ENCODE measurements at places on chromosomes 13 and 19.
A peak's percentile ranks its signal among the peaks of the same experiment; 100 is the strongest.

GRCh38 chr19:343941-344624 lies 513 bp downstream of the MIER2 start:
- DNase-seq: no peak

- no peak for DNase-seq
These were observed 189.8 kb downstream of the DCLK1 start for GRCh38 chr13:35941374-35941773.

DNA sequence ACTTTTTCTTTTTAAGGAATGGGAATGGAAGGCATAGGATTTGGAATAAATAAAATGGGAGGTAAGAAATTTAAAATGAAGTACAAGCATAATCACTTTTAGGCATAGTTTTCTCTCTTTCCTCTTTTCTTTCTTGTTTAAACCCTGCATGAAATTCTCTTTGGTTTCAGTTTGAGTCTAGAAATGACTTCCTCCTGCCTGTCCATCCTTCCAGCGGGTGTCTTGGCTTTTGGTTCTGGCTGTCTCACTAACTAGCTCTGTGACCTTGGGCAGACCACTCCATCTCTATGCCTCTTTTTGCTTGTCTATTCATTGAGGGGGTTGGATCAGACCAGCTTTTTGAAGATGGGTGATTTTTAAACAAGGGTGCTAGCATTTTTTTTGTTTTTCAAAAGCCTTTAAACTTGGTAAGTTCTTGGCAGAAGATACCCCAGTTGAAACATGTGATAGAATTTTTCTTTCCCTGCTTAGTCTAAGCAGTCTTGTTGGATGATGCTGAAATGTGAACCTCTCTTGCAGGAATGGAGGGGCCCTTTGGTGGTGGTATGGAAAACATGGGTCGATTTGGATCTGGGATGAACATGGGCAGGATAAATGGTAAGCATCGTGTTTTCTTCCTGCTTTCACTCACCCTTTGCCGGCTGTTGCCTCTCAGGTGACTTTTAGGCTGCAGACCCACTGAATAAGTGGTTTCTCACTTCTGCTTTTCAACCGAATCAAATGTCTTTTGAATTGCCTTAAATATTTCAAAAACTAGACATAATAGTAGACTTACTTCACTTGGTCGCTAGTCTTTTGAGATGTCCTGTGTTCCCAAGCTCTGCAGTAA lies 28.6 kb downstream of the PRAM1 start:
- peak; percentile 73 for DNase-seq

GRCh38 chr19:13691569-13692435 lies 72.5 kb upstream of the MRI1 start:
- no peak for DNase-seq

- no peak for DNase-seq
These were observed 23.5 kb upstream of the QTRT1 start for GRCh38 chr19:10677751-10678150.

DNA sequence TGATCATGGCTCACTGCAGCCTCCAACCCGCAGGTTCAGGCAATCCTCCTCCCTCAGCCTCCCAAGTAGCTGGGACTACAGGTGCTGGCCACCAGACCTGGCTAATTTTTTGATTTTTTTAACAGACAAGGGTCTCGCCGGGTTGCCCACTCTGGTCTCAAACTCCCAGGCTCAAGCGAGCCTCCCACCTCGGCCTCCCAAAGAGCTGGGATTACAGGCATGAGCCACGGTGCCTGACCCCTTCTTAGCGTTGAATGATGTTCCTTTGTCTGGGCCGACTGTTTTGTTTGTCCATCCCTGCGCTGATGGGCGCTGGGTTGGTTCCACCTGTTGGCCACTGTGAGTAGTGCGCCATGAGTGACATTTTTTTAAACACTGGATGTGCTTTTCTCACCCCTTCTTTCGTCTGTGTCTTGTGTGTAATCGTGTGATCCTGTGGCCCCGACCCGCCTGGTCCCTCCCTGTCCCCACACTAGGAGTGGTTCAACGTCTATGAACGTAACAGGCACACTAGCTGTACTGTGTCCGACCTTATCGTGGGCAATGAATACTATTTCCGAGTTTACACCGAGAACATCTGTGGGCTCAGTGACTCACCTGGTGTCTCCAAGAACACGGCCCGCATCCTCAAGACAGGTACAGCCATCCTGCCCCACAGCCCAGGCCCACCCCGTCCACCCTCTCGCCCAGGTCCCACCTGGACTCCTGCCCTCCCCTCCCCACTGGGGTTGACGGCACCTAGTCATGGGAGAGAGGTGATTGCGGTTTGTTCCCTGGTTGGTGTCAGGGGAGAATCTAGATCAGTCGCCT lies 15.0 kb upstream of the EMC10 start:
- peak; percentile 92 for DNase-seq

DNA sequence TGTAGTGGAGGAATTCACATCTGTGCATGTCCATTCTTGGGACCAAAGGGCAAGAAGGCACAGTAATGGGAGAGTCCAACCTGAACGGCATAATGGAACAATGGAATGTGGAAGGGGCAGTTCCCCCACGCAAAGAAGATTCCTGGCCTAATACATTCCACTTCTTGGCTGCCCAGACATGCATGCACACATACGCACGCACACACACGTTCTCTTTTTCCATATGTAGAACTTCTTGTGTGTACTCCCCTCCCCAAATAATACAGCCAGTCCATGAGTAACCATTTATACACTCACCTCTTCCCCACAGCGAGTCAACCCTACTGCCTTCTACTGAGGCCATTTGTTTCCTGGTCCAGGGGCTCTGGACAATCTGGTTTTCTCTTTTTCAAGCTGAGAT lies 6.0 kb upstream of the STK24 start:
- DNase-seq: no peak

DNA sequence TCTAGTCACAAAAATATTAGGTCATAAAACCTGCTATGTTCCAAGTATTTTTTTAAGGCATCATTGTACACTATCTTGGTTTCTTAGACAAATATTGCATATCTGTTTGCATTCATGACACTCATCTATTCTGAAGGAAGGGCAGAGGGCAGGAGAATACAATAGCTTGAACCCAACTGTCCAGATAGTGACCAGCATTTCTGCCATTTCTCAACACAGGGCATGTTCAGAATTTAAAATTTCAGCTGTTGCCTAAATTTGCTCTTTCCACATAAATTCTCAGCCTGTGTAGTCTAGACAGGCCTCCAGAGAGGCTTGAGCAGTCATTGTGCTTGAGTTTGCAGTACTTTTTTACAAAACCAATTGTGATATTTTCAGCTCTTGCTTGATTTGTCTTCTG lies 119.5 kb downstream of the ZAR1L start:
- no peak for DNase-seq

- no peak for DNase-seq
These were observed 423.4 kb downstream of the ITGBL1 start for GRCh38 chr13:101875717-101876393.

DNA sequence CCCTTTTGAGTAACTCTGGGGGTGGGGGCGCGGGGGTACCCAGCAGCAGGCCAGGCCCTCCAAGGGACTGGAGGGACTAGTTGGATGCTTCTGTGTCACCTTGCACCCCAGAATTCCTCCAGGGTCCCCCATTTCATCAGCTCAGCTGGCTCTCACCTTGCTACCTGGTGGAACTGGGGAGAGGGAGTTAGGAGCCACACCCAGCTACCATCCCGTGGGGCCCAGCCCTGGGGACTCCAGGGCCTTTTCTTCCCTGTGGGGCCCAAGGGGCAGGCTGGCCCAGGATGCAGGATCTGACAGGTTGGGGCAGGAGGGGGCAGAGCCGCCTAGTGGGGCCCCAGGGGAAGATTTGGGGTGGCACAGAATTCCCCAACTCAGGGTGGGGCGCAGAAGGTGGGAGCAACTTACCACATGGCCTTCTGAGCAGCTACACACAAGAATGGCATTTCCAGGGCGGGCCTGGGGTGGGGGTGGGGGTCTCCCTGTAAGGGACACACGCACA lies 32.8 kb upstream of the NANOS3 start:
- DNase-seq: no peak

- no peak for DNase-seq
These were observed 6.4 kb downstream of the AXL start for GRCh38 chr19:41225238-41226052.

DNA sequence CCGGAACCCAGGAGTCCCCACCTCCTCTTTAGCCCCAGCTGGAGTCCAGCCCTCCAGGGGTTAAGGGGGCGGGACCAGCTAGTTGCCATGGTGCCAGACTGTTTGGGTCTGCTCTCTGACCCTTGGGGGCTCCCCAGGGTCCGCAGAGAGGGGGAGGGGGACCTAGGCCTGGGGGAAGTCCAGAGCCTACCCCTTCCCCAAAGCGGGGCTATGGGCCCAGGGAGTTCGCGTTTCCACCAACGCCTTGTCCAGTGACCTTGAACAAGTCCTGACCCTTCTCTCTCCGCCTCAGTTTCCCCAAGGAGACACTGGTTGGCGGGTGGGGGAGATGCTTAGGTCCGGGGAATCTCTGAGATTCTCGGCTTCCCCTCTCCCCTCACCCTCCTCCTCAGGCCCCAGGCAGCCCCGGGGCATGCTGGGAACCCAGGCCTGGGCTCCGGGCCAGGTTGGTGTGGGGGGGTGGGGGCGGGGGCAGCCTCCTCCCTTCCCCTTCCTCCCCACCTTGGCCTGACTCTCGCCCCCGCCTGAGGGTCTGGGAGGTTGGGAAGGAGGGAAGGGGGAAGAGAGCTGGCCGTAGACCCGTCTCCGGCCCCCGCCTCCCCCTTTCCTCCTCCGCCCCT lies 2.6 kb upstream of the SPACA6 start:
- peak; percentile 88 for DNase-seq

- DNase-seq: no peak
These were observed 167.4 kb downstream of the SLITRK6 start for GRCh38 chr13:85631801-85632200.

DNA sequence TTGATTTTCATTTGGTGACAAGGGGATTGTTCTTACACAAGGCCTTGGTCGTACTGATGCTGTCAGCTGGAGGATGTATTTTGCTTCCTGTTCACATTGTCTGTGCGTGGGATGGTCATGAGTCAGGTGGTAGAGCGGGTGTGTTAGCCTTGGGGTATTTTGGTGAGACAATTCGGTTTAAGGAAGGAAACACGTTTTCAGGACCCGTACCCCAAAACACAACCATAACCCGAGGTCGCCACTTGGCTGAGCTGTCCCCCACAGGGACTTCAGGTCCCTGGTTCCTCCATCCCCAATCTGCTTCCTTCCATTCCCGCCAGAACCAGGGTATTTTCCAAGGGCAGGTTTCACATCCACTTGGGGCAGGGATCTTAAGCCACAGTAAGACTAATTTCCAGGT lies 15.0 kb downstream of the MYO9B start:
- peak; percentile 81 for DNase-seq

- DNase-seq: no peak
These were observed 160.0 kb downstream of the RBM26 start for GRCh38 chr13:79245937-79246577.

DNA sequence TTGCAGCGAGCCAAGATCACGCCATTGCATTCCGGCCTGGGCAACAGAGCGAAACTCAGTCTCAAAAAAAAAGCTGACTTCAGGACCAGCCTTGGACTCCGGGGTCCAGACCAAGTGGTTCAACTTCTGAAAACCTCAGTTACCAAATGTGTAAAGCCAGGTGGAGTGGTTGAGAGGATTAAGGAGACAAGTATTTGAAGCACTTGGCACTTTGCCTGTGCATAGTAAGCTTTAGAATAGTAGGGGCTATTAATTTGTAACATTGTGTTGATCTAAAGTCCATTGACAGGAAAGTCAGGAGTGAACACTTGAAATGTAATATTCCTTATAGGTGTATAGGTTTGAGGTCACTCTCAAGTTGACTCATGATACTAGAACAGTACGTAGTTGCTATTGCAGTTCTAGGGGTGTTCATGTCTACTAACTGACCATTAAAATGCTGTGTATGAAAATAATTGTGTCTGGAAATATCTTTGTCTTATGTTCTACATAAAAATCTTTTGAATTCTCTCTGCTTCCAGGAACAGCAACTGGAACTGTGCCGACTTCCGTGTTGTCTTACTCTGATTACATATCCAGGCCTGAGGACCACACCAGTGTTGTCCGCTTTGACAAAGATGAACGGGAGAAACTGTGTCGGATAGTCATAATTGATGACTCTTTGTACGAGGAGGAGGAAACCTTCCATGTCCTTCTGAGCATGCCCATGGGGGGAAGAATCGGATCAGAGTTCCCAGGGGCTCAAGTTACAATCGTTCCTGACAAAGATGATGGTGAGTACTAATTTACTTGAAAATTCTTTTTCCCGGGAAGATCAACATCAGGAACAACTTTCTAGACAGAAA lies 97.4 kb downstream of the FREM2 start:
- DNase-seq: no peak

DNA sequence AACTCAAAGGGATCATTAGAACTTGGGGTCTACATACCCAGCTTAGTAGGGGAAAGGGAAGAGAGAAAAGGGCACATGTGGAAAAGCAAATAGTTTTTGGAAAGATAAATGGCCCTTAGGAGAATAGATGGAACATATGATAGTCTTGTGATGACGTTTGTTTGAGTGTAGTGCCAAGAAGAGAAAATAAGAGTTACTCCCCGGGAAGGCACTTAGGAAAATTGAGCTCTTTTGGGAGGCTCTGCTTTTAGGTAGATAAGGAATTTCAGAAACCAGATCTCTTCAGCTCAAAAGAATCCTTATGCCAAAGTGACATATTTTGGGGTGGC lies 44.8 kb upstream of the SERTM1 start:
- DNase-seq: no peak

GRCh38 chr19:2291185-2291751 lies 9.3 kb upstream of the PEAK3 start:
- no peak for DNase-seq

DNA sequence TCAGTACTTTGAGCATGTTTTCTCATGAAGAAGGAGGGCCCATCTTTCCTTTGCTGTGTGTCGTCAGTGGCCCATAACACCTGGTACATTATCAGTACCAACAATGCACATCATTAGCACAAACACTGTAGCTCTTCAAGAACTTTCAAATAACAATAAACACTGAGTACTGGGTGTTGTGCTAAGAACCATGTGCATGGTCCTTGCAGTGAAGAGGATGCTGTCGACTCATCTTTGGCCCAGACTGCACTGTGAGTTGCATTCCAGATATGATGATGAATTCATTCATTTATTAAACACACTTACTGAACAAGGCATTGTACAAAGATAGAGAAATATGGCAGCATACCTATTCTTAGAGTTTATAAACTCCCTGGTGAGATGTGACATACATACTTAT lies 55.8 kb downstream of the FLT3 start:
- DNase-seq: no peak

DNA sequence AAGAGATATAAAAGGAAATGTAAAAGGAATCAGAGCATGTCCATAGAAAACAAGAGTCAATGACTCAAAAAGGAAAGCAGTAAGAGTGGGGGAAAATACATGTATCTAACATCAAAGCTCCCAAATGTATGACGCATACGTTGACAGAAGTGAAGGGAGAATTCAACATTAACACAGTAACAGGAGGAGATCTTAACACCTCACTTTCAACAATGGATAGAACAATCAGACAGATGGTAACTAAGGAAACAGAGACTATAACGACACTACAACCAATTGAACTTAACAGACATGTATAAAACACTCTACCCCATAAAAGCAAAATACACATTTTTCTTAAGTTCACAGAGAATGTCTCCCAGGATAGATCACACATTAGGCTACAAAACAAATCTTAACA lies 774.8 kb upstream of the ARGLU1 start:
- DNase-seq: no peak

All from GM13976 (cell line).